Progenitor cell of endocrine pancreas (in vitro differentiated cells): ENCODE measurements at places on chromosomes 12 and 14. TPM values are rescaled to one million over a fixed set of nuclear protein-coding genes. Genes with fewer than 3 reads are reported as not detected.

RFLNA gene
- 19.0 and 20.8 TPM in 2 replicates for total RNA-seq

SPX gene
- total RNA-seq: 2.6 and 2.7 TPM in 2 replicates

KLRC1 gene
- total RNA-seq: not detected in 2 replicates

CISTR gene
- total RNA-seq: 0.58 TPM in 1 of 2 replicates, not detected in the other

KIF26A gene
- total RNA-seq: 7.0 and 7.4 TPM in 2 replicates

HNRNPC gene
- 676 and 690 TPM in 2 replicates for total RNA-seq

IL26 gene
- total RNA-seq: not detected in 2 replicates

RAN gene
- 803 and 832 TPM in 2 replicates for total RNA-seq

FAM186B gene
- 0.20 and 0.24 TPM in 2 replicates for total RNA-seq

SLCO1A2 gene
- 14.1 and 14.7 TPM in 2 replicates for total RNA-seq

ITGB7 gene
- total RNA-seq: 0.29 and 0.93 TPM in 2 replicates

FAM181A gene
- not detected in 2 replicates for total RNA-seq

OR11G2 gene
- not detected in 2 replicates for total RNA-seq

CCDC60 gene
- 17.6 and 23.4 TPM in 2 replicates for total RNA-seq

NAV3 gene
- 11.5 and 11.7 TPM in 2 replicates for total RNA-seq

PPP4R4 gene
- total RNA-seq: 12.8 and 13.5 TPM in 2 replicates

DDX24 gene
- total RNA-seq: 139 and 141 TPM in 2 replicates

IL23A gene
- 0.67 and 0.89 TPM in 2 replicates for total RNA-seq

USP44 gene
- total RNA-seq: 11.6 and 13.3 TPM in 2 replicates

SMCO2 gene
- total RNA-seq: 1.4 and 1.6 TPM in 2 replicates

SIX6 gene
- total RNA-seq: not detected in 2 replicates

TUBA1A gene
- 628 and 652 TPM in 2 replicates for total RNA-seq

KRT82 gene
- not detected in 2 replicates for total RNA-seq
